B cell (primary cell): ENCODE measurements at places on chromosomes 5 and 9.

DNA sequence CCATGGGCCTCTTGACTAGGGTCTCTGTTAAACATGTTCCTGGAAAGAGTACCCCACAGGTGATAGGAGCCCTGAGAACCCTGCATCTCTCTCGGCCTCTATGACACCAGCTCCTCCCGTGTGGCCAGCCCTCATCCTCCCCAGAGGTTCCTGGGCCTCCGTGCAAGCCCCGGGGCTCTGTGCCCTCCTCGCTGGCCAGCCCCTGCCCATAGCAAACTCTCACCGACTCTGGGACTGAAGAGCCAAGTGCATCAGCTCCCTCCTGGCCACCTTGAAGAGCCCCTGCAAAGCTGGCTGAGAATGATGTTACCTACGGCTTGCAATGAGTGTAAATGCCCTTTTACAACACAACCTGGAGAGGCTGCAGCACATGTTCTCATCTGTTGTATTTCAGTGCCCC, 224.4 kb downstream of the ROR2 start:
- no peak for DNase-seq

GRCh38 chr5:137119321-137119720, 379.8 kb downstream of the SPOCK1 start:
- DNase-seq, result no peak

DNA sequence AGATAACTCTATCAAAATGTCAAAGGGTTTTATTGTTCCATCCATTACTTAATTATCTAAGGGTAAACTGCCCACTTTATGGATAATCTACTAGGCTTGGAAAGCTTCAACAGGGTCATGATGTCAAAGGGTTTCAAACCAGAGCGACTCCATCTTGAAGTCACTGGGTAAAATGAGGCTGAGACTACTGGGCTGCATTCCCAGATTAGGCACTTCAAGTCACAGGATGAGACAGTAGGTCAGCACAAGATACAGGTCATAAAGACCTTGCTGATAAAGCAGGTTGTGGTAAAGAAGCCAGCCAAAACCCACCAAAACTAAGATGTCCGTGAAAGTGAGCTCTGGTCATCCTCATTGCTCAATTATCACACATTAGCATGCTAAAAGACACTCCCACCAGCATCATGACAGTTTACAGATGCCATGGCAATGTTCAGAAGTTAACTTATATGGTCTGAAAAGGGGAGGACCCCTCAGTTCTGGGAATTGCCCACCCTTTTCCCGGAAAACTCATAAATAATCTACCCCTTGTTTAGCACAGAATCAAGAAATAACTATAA, 138.6 kb downstream of the GNAQ start:
- DNase-seq, result no peak

DNA sequence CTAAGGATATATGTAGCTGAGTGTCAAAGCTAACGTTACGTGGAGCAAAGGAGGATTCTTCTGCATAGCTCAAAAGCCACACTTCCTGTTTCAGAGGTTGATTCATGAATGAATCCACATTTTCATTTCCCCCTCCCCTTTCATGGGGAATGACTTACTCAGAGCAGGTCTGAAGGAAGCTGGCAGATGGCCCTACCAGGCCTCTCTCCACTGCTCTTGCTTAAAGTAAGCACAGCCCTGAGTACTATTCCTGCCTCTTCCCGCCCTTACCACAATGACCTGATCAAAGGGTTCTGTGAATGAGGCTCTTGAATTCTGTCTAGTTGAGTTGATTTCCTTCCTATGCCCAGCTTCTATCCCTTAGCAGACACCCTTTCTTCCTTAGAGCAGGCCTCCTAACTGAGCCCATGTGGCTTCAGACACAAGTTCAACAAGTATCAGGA, 6.3 kb downstream of the IGIP start:
- no peak for DNase-seq

DNA sequence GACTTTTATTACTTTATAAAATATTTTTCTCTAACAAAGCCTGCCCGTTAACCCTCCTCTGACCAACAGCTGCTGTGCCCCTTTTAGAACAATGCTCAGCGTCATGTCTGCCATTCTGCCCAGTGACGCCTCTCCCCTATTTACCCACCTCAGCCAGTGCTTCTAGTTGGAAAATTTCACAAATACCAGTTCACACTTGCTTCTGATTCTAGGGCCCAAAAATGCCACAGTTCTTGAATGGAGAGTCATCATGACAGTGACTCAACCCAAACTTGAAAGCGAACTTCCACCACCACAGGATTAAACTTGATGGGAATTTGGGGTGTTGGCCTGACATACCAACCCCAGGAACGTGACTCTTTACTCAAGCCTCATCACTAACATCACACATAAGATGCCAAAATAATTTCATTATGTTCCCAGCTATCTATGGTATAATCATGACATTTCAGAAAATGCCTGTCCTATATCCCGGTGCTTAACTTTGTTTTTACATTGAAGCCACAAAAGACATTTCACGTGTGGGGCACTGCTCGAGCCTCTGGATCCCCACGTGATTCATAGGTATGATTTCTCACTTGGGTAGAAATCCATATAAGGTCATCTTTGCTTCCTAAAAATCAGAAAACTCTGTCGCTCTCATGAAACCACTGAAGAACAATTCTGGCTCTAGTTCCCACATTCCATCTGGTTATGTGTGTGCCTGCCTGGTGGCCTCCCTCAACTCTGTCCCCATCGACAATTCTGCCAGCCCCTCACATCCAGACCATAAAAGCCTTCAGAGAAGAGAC, 220.9 kb downstream of the ACTL7B start:
- no peak for DNase-seq
